ENCODE measurements at places on chromosomes 16 and 17.

DNA sequence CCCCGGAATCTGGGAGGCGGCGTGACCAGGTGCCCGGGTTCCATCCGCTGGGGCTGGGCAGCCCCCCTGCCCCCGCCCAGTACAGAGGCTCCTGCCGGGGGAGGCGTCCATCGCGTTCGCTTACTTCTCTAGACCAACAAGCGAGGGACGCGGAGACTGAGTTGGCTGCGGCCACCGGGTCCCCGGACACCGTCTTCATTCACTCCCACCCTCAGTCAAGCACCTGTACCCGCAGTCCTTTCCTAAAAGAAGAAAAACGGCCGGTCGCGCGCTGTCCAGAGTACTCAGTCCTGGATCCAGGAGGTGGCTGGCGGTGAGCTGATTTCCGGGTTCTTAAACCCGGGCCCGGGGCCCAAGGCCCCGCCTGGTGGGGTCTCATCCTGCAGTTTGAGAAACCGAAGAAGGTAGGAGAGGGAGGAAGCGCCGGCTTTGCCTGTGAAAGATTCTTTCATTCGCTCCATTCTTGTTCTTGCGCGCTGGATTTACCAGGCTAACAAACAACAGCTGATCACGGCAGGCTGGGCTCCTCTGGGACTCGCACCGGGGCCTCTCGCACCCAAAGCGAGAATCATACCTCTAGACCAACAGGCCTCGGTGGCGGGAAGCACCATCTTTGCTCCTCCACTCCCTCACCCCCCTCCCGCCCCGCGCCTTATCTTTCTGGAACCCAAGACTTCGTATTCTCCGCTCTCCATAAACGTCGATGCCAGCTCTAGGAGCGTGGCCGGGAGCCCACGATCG is 17.4 kb upstream of the OR1F1 start:
- DNase-seq, result no peak

DNA sequence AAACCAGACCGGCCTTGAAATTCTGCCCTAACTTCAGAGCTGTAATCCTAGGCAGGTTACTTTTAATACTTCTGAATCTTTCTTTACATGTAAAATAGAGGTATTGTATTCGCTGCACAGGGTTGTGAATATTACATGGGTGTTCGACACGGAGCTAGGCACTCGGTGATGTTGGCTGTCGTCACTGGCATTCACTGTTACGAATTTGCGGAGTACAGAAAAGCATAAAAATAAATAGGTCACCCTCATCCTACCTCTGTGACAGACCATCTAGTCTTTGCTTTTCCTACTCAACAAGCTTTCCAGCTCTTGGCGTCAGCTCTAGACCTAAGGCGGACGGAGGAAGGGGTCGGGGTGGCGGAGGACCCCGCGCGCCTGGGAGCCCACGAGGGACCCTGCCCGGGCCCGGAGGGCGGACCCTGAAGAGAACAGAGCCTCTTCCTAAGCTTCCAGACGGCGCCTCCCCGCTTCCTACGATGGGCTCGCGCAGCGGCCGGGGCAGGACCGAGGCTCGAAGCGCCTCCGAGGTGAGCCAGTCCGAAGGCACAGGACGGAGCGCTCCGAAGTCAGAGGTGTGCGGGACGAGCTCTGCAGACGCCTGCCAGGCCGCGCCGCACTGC is 879 bp upstream of the SPG7 start:
- no peak for DNase-seq

DNA sequence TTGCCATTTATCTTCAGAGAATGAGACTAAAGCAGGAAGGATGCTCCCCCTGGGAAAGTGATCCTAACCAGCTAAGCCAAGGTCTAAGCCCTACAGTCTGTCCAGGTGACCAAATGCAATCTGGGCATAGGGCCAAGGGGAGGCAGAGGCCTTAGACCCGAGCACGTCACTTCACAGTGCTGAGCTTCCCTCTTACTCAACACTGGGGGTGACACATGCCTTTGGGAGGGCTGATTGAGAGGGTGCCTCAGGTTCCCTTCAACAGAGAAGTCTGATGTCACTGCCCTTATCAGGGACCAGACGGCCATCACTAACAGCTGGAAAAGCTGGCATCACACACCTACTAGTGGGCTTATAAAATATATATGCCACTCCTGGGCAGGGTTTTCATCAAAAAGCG is 4.0 kb downstream of the CIAO2B start:
- peak; percentile 45 for DNase-seq

- no peak for DNase-seq
These were observed 1386.5 kb upstream of the GOT2 start for GRCh38 chr16:60120586-60120985.

GRCh38 chr17:39867084-39867879 is 720 bp upstream of the ZPBP2 start:
- DNase-seq, result no peak

- no peak for DNase-seq
These were observed 2.1 kb downstream of the MT1X start for GRCh38 chr16:56684256-56684925.

DNA sequence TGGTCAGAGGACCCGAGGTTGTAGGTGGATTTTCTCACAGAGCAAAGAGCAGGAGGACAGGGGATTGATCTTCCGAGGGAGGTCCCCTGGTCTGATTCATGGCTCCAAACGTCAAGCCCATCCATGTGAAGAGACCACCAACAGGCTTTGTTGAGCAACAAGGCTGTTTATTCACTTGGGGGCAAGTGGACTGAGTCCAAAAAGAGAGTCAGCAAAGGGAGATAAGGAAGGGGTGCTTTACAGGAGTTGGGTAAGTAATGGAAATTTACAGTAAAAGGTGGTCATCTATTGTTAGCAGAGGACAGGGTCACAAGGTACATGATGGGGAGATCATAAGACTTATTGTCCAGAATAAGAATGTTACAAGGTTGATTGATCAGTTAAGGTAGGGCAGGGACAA is 2285.8 kb downstream of the TP53TG3F start:
- no peak for DNase-seq

DNA sequence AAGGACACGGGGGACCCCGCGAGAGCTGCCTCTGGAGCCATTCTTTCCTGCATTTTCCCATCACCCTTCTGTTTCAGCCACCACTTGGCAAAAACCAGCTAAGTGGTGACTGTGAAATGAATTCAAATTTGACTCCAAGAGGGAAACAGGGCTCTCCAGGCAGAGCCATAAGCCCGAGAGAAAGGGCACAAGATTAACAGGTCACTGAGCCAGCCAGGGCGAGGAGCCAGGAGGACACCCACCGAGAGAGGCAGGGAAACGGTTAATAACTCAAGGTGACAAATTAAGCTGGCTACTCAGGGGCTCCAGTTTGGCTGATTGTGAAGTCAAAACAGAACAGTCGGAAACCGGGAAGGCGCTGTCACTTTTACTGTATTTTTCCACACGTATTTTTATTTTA is 67.8 kb upstream of the SOX9 start:
- no peak for DNase-seq

DNA sequence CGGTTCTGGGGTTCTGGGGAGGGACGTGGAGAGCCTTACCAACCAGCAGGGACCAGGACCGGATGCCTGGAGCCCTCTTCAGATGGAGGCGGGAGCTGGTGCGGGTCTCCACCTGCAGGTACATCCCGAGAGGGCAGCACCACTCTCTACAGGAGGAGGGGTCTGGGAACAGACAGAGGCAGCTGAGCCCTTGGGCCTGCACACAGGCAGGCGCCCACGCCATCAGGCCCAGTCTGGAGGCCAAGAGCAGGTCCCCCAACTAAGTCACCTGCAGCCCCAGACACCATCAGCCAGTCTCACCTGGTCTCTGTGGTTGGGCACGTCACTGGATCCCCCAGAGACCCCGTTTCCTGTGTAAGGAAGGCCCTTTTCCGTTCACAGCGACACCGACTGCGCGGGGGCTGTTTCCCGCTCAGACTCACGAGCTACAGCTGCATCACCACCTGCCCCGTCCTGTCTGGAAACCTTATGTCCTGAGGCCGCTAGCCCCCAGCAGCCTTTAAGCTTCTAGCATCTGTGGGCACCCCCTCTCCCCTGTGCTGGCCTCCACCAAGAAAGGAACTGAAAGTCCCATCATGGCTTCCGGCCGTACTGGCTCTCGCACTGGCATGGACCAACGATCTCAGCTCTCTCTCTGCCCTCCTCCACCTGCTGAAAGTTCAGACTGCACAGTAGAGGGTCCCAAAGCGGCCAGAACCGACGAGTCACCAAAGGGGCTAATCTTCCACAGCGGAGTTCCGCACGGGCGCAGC is 1.2 kb downstream of the CYBC1 start:
- DNase-seq, result no peak

DNA sequence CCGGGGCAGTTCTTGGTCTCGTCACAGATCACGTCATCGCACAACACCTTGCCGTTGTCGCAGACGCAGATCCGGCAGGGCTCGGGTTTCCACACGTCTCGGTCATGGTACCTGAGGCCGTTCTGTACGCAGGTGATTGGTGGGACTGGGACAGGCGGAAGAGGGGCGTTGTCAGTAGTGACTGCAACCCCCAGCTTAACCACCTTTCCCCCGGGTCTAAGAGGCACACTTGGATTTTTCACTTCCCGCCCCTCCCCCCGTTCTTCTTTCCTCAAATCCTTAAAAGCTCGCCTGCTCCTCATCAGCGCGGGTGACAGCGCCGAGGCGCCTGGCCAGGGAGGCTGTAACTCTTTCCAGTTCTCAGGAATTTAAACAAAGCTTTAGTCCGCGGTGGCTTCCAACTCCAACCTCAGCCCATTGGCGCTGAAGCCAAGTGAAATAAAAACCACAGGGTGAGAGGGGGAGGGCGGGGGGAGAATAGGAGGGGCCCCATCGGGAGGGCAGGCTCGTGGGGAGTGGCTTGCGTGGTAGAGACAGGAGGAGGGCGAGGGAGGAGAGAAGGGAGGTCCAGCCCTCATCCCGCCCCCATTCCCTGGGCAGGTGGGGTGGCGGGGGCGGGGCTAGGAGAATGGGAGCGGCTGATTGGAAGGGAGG is 1.5 kb downstream of the COL1A1 start:
- peak; percentile 95 for DNase-seq

- no peak for DNase-seq
These were observed 145.5 kb upstream of the PMFBP1 start for GRCh38 chr16:72317446-72317845.

DNA sequence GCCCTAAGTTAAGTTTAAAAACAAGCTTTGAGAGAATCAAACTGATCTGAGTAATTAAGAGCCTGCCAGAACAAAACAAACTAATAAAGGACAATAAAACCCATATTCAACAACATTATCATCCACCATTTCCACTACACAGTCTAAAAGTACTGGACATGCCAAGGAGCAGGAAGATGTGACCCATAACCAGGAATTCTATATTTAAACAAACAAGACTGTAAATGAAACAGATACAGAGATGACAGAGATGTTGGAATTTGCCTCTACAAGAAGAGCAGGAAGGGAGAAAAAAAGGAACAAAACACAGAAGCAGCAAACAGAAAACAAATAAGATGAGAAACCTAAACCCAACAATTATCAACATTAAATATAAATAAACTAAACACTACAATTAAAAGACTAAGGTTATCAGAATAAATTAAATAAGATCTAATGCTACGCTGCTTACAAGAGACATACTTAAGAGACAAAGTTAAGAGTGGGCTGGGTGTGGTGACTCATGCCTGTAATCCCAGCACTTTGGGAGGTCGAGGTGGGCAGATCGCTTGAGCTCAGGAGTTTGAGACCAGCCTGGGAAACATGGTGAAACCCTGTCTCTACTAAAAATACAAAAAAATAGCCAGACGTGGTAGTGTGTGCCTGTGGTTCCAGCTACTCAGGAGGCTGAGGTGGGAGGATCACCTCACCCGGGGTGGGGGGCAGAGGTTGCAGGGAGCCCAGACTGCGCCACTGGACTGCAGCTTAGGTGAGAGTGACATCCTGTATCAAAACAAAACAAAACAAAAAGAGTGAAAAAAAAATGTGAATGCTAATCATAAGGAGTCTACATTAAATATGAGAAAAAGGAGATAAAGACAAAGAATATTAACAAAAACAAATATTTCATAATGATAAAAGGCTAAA is 50.6 kb downstream of the CREBBP start:
- no peak for DNase-seq

DNA sequence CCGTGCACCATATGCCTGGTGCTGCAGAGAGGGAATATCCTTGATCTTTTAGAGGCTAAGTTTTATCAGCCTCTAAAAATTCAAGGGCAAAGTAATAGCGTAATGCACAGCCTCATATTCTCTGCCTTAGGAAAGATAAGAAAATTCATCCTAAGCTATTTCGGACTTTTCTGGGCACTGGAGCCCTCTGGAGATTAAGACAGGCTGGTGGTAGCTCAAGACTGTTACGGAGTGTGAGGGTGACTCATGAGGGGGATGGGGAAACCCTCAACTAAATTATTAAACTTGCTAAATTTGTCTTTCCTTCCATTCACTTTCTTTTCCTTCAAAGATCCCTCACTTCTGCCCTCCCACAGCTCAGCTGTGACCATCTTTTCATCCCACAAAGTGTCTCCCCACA is 73.3 kb downstream of the RPH3AL start:
- DNase-seq, result no peak

GRCh38 chr17:19366637-19366972 is 4.1 kb upstream of the B9D1 start:
- no peak for DNase-seq

All from kidney glomerular epithelial cell (primary cell).